Activated T-cell treated with anti-CD3 and anti-CD28 coated beads, Interleukin-2, amount 50 U/mL, for 72 hours (primary cell): ENCODE measurements at places on chromosomes 2 and 18.

- peak; percentile 15 for DNase-seq
- peak overlapping the region; percentile 58 for H3K4me3 ChIP-seq
- no peaks in the 10 kb centered on the region for H3K27me3 ChIP-seq
- no peaks in the 10 kb centered on the region for H3K36me3 ChIP-seq
Observed at GRCh38 chr2:233240897-233241296, 10.6 kb upstream of the ATG16L1 start.

- H3K27me3 ChIP-seq: no peaks in the 10 kb centered on the region
- no peak for DNase-seq
- H3K4me1 ChIP-seq: peaks cover 23% of the 10 kb centered on the region
- peaks cover 12% of the 10 kb centered on the region for H3K36me3 ChIP-seq
Observed at GRCh38 chr2:241970716-241971115, 101.2 kb downstream of the RTP5 start.

DNA sequence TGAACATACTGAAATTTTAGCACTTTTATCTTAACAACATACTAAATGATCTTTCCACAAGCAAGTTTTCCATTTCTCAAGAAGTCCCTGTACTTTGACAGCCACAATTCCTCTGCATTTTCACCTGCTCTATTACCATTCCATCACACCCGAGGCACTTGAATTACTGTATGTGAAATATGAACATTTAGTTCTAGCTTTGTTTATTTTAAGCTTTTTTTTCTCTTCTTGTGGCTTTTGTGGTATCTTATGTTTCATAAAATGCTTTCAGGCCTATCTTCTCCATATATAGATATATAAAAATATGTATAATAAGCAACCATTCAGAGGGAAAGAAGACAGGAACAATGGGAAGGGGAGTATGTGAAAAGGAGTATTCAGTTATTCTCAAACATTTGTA is 693.9 kb downstream of the SATB2 start:
- no peaks in the 10 kb centered on the region for H3K4me1 ChIP-seq
- H3K27me3 ChIP-seq: no peaks in the 10 kb centered on the region
- H3K27ac ChIP-seq: no peak overlapping the region

DNA sequence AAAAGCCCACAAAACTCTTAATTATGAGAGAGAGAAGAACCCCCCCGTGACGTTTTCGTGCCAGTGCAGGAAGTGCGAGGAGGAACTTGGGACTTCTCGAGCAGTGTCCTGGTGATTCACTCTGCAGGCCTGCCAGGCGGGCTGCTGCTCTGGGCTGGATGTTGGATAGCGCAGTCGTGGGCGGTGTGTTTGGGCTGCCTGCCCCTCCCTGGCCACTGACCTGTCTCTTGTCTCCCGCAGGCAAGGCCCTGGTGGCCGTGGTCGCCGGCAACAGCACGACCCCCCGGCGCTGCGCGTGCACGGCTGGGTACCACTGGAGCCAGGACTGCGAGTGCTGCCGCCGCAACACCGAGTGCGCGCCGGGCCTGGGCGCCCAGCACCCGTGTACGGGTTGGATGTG is 29.0 kb downstream of the TNFRSF11A start:
- H3K4me1 ChIP-seq: peaks cover 9% of the 10 kb centered on the region
- H3K27me3 ChIP-seq: no peaks in the 10 kb centered on the region
- H3K4me3 ChIP-seq: no peak overlapping the region
- H3K27ac ChIP-seq: no peak overlapping the region
- H3K36me3 ChIP-seq: no peaks in the 10 kb centered on the region
- DNase-seq: no peak

- no peak for DNase-seq
- peaks cover 11% of the 10 kb centered on the region for H3K36me3 ChIP-seq
- peak overlapping the region; percentile 81 for H3K4me3 ChIP-seq
- no peaks in the 10 kb centered on the region for H3K27me3 ChIP-seq
Observed at GRCh38 chr2:224957540-224958461, 84.5 kb downstream of the DOCK10 start.

DNA sequence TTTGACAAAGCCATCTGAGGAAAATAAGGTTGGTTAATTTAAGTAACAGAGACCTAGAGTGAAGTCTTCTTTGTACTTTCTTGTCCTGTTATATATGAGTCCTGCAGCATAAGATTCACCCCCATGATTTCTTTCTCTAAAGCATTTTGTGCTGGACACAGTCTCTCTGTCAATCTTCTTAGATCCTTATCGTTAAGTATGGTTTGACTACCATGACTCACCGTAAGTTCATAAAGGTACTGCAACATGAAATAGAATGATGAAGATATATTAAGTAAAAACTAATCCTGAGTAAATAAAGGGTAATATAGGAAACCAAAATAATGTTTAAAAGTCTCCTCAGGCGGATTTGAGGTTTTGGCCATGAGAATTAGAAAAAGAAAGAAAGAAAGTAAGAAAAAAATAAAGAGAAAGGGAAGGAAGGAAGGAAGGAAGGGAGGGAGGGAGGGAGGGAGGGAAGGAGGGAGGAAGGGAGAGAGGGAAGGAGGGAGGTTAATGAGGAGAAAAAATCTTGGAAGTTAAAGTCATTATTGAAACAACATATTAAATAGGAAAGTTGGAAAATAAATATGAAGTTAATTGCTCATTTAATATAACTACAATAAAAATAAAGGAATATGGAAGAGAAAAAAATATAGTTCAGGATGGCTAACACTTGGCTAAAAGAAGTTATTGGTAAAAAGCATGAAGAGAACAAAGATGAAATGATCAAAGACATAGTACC is 980.3 kb upstream of the CDH2 start:
- H3K4me3 ChIP-seq: no peak overlapping the region
- no peak for DNase-seq
- H3K27ac ChIP-seq: no peak overlapping the region
- peaks cover 5% of the 10 kb centered on the region for H3K36me3 ChIP-seq
